Activated T-cell treated with anti-CD3 and anti-CD28 coated beads, Interleukin-2, amount 50 U/mL, for 72 hours (primary cell): ENCODE measurements at places on chromosomes 5 and 9. TPM values are rescaled to one million over a fixed set of nuclear protein-coding genes. Genes with fewer than 3 reads are reported as not detected.

- DNase-seq, result no peak
These were observed 20.4 kb downstream of the ADAM19 start for GRCh38 chr5:157555037-157555640.

PKD2L2 gene
- total RNA-seq, result not detected

MCTP1 gene
- 0.28 TPM for total RNA-seq

GRCh38 chr9:127004946-127005769 is 90.6 kb downstream of the RALGPS1 start:
- DNase-seq, result peak; percentile 86

DNA sequence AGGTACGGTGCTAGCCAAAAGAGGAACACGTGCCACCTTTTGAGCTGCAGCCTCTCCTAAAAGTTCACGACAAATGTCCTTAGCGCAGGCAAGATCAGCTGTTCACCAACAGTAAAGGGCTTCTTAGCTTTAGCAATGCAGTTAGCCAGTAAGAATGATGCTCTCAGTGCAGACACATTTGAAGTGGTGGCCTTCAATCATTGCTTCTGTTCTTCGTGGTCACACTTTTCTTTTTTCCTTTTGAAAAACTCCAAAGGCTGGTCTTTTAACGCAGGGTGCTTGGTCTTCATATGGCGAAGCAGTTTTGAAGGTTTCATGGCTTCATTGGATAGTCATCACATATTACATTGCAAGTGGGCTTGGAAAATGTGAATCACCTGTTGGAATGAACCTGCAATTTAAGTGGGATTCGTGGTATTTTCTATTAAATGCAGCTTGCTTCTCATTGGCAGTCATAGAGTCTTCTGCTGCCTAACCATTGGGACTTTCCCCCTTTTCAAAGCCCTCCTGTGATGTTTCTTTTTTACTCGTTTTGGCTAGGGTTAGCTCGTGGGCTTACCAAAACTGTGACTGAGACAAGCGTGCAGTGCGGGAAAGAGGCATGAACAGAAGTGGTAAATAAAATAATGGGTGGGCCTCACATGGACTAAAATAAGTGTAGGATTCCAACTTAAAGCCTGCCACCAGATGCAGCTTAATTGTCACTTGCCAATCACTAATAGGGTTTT is 100.9 kb downstream of the MRPL36 start:
- DNase-seq, result peak; percentile 34

GRCh38 chr5:62124266-62124665 is 181.7 kb upstream of the KIF2A start:
- no peak for DNase-seq

GRCh38 chr5:92916036-92916435 is 665.0 kb downstream of the NR2F1-AS1 start:
- no peak for DNase-seq

MLANA gene
- not detected for total RNA-seq

- DNase-seq, result peak; percentile 76
These were observed 5.5 kb downstream of the NSMF start for GRCh38 chr9:137453643-137454081.

ADAM19 gene
- total RNA-seq, result 127 TPM

MARCOL gene
- total RNA-seq, result not detected
